H9 (cell line): ENCODE measurements at places on chromosomes 3 and 15. TPM values are rescaled to one million over a fixed set of nuclear protein-coding genes. Genes with fewer than 3 reads are reported as not detected.

Gene ZNF80
- not detected in 2 replicates for total RNA-seq

Gene CYP8B1
- total RNA-seq: not detected in 2 replicates

Gene PCBP4
- total RNA-seq: 20.9 and 24.6 TPM in 2 replicates

Gene SLC12A8
- total RNA-seq: 8.2 and 9.1 TPM in 2 replicates

Gene CHRD
- total RNA-seq: 1.8 and 1.9 TPM in 2 replicates

Gene SMCO1
- total RNA-seq: not detected in 2 replicates

Gene CHRNA5
- total RNA-seq: 16.5 and 21.6 TPM in 2 replicates
